ENCODE measurements at places on chromosomes 6 and 20. TPM values are rescaled to one million over a fixed set of nuclear protein-coding genes. Genes with fewer than 3 reads are reported as not detected.

GRCh38 chr20:60292001-60292520 is 333.8 kb downstream of the CDH26 start:
- H3K36me3 ChIP-seq = no peaks in the 10 kb centered on the region
- no peak overlapping the region for H3K27ac ChIP-seq
- H3K4me1 ChIP-seq = no peaks in the 10 kb centered on the region

DNA sequence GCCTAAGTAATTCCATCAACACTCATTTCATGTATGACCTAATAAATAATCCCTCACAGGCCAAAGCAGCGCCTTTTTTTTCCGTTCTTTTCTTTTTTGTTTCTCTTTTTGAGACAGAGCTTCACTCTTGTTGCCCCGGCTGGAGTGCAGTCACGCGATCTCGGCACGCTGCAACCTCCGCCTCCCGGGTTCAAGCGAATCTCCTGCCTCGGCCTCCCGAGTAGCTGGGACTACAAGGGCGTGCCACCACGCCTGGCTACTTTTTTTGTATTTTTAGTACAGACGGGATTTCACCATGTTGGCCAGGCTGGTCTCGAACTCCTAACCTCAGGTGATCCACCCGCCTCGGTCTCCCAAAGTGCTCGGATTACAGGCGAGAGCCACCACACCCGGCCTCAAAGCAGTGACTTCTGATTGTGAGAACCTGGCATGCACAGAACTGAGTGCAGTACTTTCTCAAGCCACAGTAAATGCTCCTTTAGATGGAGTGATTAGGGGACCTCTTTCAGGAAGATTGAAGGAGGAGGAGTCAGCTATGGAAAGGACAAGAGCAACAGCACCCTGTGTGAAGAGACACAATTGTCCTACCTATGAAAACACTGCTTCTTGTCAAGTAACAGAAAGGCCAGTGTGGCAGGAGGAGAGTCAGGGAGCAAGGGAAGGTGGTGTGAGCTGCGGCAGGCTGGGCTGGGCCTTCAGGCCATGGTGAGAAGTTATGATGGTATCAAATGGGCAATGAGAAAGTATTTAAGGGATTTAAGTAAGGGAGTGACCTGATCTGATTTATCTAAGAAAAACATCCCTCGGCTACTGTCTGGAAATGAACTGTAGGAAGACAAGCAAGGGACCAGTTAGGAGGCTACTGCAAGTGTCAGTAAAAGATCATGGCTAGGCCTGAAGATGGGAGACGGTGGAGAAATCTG is 1.7 kb upstream of the SCAF8 start:
- peaks cover 4% of the 10 kb centered on the region for H3K36me3 ChIP-seq
- H3K4me1 ChIP-seq = no peaks in the 10 kb centered on the region
- peak; percentile 46 for DNase-seq
- no peaks in the 10 kb centered on the region for H3K27me3 ChIP-seq

DNA sequence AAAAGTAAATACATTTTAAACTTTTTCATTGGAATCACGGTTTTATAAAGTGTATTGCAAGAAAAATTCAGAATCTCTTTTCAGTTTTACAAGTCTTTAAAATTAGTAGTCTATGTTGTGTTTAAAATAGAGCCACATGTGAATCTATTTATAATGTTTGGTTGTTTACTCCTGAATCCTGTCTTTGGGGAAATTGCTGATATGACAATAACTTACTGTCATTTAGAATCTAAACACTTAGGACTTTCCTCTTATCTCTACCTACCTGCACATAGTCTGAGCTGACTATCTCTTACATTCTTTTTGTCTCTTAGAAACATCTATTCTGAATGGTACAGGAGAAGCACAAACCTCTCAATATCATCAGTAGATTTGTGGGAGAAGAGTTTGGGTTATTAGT is 4.1 kb upstream of the SRSF12 start:
- H3K36me3 ChIP-seq = no peaks in the 10 kb centered on the region
- DNase-seq = no peak
- no peak overlapping the region for H3K4me3 ChIP-seq
- H3K27ac ChIP-seq = no peak overlapping the region
- no peaks in the 10 kb centered on the region for H3K4me1 ChIP-seq

DNA sequence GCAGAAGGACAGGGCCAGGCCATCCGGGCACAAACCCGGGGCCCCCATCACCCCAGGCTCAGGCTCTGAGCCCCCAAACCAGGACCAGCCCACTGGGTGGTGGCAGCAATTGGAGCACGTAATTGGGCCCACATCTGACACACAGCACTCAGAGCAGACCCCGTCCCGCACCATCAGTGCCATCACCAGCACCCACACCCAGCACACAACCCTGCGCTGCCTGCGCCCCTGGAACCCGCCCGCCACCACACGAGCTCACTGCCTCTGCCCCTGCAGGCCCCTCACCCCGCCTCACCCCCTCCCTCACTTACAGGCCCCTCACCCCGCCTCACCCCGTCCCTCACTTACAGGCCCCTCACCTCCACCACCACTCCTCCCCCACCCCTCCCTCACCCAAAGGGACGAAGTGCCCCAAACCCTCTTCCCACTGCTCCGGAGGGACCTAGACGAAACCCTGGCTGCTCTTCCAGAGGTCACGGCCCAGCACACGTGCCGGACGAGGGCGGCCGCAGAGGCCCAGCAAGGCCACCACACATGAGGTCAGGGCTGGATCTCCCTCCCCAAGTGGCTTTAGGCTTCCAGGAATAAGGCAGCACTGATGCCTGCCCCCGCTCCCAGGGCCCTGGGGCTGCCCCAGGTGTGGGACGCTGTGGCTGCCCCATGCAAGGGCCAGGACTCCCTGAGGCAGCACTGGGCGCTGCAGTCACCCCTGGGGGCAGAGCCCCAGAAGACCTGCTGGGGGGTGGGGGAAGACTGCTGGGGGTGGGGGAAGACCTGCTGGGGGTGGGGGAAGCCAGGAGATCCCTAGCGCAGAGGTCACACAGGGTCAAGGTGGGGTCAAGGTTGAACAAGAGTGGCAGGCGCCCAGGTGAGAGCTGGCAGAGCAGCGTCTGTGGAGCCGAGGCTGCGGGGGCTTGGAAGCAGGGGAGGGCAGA is 22.4 kb downstream of the KCNQ2 start:
- DNase-seq = no peak
- H3K4me1 ChIP-seq = no peaks in the 10 kb centered on the region
- no peaks in the 10 kb centered on the region for H3K36me3 ChIP-seq

GRCh38 chr20:10666221-10667076 is 7.3 kb downstream of the JAG1 start:
- peak; percentile 54 for DNase-seq
- no peak overlapping the region for H3K4me3 ChIP-seq
- peaks cover 62% of the 10 kb centered on the region for H3K27me3 ChIP-seq

DNA sequence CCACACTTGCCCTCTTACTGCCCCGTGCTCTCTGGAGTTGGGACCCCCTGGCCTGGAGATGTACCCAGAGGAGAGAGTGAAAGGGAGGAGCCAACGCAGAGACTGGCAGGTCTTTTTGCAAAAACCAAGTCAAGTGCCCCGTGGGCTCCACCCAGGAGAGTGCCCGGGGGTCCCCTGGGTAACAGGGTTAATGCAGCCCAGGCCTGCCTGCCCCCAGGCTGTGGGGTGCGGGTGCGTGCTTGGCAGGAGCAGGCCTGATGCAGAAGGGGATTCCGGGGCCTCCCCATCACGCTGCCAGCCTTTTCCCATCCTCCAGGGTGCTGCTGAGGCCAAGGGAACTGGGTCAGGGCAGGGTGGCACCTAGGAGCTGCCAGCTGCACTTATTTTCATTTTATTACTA is 184.4 kb downstream of the ERMARD start:
- H3K27me3 ChIP-seq = no peaks in the 10 kb centered on the region
- H3K27ac ChIP-seq = no peak overlapping the region
- DNase-seq = no peak
- H3K36me3 ChIP-seq = no peaks in the 10 kb centered on the region

The DDO gene
- not detected for total RNA-seq

The PRELID3B gene
- 45.1 TPM for total RNA-seq

Measured in endodermal cell (in vitro differentiated cells).